GM19239 (cell line): ENCODE measurements at places on chromosomes 12 and 14.

DNA sequence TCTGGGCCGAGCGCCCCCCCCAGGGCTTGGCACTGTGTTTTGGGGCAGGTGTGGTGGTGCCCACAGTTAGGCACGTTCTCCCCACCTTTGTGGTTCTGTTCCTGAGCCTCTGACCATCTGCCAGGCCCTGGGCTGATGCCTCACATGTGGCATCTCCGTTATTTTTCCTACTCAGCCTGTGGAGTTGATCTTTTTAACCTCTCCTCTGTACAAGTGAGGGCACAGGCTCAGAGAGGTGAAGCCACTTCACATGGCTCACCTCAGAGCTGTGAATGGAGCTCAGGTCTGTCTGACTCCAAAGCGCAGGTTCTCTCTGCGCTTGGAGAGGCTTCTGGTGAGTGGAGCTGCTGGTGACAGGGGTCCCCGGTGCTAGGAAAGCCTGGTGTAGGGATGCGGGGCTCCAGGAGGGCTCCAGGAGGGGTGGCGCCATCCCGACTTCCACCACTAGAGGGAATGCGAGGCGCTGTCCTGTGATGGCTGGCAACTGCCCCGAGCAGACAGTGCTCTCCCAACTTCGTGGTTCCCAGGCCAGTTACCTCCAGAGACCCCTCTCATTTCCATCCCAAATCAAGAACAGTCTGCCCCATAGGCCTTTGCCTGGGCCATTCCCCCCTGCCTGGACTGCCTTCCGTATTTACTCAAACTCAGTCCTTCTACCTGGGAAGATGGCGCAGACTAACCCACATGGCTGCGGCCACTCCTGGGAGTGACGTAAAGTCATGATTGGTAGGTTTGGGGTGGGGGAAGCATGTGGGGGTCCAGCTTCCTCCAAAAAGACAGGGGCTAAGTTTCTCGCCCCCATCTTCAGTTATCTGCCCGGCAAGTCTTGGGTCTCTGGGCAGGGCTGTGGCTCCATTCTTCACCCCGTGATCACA lies 9.9 kb downstream of the BCL7A start:
- peak; percentile 42 for DNase-seq

GRCh38 chr12:49515266-49515665 lies 23.6 kb upstream of the KCNH3 start:
- no peak for DNase-seq

- DNase-seq, result no peak
Observed at GRCh38 chr14:70885343-70886022, 21.8 kb upstream of the PCNX1 start.

DNA sequence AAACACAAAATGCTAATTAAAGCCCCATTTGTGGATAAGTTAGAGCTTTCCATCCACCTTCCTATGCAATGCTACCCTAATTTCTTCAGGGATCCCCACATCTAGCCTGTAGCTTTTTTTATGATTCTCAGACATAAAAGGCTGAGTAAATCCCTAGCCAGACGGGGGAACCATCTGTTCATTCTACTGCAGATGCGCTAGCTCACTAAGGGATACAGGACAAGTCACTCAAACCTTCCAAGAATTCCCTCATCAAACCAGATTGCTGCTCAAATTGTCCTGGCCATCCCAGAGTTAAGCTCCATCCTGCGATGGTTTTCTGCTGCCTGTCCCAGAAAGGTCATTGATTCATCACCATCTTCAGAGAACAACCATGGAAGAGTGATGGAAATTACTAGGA lies 56.7 kb downstream of the MYRFL start:
- no peak for DNase-seq

DNA sequence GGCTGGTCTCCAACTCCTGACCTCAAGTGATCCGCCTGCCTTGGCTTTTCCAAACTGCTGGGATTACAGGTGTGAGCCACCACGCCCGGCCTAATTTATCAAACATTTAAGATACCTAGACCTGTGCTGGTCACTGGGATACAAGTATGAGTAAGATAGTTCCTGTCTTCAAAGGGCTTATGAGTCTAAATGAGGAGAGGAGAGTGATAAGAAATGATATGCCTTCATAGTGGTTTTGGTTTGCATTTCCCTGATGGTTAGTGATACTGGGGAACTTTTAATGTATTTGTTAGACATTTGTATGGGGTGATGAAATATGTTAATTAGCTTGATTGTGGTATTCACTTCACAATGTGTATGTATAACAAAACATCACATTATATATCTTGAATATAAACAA lies 21.2 kb downstream of the TMED10 start:
- DNase-seq, result no peak

DNA sequence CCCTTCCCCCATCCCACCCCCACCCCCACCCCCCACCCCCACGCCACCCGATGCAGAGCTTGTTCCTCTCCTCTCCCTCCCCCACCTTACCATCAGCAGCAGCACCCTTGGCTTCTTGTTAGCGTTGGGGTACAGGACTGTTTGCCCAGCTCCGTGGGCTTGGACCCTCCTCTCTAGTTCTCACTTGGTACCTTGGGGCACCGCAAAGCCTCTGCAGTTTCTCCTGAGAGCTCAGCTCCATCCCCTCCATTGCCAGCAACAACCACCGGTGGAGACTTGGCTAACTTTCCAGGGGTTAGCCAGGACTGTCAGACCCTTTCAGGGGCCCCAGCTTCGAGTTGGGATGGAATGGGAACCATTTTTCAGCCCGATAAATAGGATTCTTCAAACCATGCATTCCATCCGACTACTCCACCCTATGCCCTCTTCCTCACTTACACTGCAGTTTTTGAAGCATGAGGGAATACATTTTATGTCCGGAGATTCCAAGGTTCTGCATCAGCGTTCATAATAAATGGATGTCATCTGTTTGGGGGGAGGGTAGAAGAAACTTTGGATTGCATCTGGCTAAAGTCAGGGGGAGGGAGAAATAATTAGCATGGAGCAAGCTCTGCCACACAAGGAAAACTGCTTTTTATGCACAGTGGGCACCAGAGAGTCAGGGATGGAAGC lies 1.1 kb downstream of the SCN8A start:
- DNase-seq, result no peak

DNA sequence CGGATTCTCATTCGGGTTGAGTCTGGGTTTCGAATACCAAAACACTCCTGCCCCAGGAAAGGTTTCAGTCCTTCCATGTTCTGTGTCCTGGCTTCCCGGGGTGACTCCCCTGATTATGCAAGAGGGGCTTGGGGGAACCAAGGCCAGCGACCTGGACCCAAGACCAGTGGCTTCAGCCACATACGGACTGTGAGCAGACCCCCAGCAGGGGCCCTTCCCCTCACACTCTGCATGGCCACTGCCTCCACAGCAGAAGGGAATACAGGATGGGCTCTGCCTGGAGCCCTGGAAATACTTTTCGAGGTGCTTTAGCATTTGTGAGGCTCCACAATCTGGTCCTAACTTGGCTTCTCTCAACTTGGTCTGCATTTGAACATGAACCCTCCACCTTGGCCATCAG lies 19.1 kb downstream of the HDAC7 start:
- DNase-seq, result no peak

DNA sequence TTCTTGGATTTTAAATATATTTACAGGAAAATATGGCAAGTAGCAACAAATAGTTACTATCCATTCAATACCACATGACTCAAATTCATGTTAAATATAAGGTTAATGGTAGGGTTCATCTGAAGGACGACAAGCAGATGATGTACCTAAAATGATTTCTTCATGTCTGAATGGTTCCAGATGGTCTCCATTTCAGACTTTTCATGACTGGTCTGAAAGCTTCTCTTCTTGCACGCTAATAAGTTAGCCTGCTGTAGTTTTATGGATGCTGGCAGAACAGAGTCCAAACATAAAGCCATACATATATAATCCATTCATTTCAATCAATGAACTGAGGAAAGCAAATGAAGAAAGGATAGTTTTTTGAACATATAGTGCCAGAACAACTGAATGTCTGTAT lies 257.0 kb upstream of the MGAT4C start:
- no peak for DNase-seq

DNA sequence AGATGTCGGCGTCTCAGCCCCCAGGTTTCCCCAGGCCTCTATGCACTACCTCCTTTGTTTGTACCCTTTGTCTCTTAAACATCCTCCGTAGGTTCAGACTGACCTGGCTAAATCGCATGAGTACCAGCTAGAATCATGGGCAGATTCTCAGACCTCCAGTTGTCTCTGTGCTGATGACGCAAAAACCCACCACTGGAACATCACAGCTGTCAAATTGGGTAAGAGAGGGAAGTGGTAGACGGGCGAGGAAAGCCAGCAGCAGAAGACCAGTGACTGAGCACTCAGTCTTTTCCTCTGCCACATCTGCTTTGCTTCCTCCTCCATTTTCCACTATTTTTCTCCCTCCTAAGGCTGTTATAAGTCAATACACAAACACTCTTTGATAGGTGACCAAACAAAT lies 29.7 kb downstream of the A2ML1 start:
- no peak for DNase-seq

DNA sequence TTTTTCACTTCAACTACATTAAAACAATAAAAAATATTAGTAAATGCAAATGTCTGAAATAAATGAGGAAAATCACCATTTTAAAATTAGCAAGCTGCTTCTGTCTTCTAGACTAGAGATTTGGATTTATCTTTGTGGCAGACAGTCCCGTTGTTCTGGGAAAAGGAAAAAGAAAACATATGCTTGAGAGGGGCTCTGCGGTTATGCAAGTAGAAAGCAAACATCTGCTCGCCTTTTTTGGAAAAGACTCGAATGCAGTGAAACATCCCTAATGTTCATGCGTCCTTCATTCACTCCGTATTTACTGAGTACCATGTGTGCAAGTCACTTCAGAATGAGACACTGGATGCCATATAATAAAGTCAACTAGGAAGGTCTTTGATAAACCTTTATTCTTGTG lies 44.9 kb downstream of the IFNG start:
- DNase-seq, result no peak

- no peak for DNase-seq
Observed at GRCh38 chr12:131897276-131897675, 2.9 kb downstream of the ULK1 start.

DNA sequence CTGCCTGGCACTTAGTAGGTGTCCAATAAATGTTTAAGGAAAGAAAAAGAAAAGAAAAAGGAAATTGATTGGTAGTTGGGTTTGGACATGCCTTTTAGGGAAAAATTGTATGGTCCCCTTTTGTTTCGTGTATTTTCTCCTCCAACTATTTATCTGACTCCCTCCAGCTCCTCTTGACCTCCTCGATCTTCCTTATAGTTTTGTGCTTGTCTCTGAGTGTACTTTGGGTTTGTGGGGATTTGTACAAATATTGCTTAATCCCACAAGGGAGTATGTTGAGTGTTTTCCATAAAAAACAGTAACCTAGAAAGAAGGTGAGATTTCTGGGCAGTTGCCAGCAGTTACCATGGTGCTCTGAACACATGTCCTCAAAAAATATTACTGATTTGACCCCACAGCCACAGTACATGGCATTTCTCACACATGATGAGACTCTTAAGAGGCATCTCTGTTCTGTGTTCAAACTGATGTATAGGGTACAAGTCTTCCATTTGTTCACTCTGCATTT lies 15.7 kb downstream of the PLEKHG7 start:
- DNase-seq, result no peak
